DND-41 (cell line): ENCODE measurements at places on chromosomes 16 and 17.

- no peaks in the 10 kb centered on the region for H3K36me3 ChIP-seq
- DNase-seq = peak; percentile 29
- H3K27ac ChIP-seq = no peak overlapping the region
- peaks cover 8% of the 10 kb centered on the region for H3K4me1 ChIP-seq
- peaks cover 11% of the 10 kb centered on the region for H3K27me3 ChIP-seq
Measured at GRCh38 chr17:30095507-30096244, 20.9 kb upstream of the NSRP1 start.

DNA sequence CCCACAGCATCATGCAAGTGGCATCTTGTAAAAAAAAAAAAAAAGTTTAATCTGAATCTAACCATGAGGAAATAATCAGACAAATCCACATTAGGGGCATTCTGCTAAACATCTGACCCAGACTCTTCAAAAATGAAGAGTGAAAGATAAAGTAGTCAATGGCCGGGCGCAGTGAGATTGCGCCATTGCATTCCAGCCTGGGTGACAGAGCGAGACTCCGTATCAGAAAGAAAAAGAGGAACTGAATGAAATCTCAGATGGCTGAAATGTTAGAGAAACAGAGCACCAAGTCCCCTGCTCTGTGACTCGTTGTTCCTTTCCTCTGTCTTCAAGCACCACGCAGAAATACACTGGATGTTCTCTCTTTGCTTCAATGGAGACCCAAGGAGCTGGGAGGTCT is 12.7 kb upstream of the RNF135 start:
- no peak overlapping the region for H3K27ac ChIP-seq
- H3K36me3 ChIP-seq = no peaks in the 10 kb centered on the region
- H3K4me3 ChIP-seq = no peak overlapping the region
- no peaks in the 10 kb centered on the region for H3K27me3 ChIP-seq
- DNase-seq = no peak
- no peaks in the 10 kb centered on the region for H3K4me1 ChIP-seq

GRCh38 chr16:1424028-1424427 is 3.5 kb upstream of the UQCC4 start:
- no peak overlapping the region for H3K27ac ChIP-seq
- H3K4me3 ChIP-seq = no peak overlapping the region
- DNase-seq = no peak
- H3K36me3 ChIP-seq = peaks cover 4% of the 10 kb centered on the region; the same call in 1 of the 2 replicates
- H3K27me3 ChIP-seq = no peaks in the 10 kb centered on the region
- peaks cover 24% of the 10 kb centered on the region for H3K4me1 ChIP-seq

DNA sequence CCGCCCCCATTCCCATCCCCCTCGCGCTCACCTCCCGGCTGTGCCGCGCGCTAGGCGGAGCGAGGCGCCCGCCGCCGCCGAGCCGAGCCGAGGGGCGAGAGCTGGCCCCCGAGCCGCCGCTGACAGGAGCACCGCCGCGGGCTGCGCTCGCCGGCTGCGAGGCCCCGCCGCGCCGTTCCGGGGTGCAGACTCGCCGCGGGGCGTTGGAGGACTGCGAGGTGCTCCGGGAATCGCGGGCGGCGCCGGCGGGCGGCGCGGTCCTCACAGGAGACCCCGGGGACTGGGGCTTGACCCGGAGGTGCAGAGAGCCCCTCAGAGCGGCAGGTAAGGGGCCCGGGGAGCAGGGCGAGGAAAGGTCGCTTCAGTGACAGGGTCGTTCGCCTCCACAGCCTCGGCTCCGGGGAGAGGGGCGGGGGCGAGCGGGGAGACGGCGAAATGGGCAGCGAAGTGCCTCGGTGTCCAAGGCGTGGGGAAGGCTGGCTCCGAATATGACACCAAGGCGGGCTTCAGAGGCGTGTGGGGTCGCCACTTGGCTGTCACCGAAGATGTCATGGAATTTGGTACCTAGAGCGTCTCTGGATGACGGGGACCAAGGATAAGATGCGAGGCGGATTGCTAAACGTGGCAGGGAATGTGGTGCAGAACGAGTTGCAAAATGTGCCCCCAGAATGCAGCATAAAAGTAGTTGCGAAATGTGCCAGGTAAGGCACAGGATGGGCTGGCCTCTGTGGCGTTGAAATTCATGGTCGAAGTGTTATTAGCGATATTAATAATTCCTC is 580 bp downstream of the TANC2 start:
- H3K4me3 ChIP-seq = peak overlapping the region; percentile 20; the same call in 1 of the 2 replicates
- peak; percentile 26 for DNase-seq
- H3K36me3 ChIP-seq = no peaks in the 10 kb centered on the region
- peak overlapping the region; percentile 41; the same call in 1 of the 2 replicates for H3K27ac ChIP-seq
- H3K27me3 ChIP-seq = peaks cover 11% of the 10 kb centered on the region

GRCh38 chr17:47315451-47316266 is 8.1 kb upstream of the EFCAB13 start:
- no peaks in the 10 kb centered on the region for H3K36me3 ChIP-seq
- H3K27me3 ChIP-seq = no peaks in the 10 kb centered on the region
- peak; percentile 44 for DNase-seq
